Cortex of kidney (tissue), 1 donor: ENCODE measurements at places on chromosomes 5 and 9.

DNA sequence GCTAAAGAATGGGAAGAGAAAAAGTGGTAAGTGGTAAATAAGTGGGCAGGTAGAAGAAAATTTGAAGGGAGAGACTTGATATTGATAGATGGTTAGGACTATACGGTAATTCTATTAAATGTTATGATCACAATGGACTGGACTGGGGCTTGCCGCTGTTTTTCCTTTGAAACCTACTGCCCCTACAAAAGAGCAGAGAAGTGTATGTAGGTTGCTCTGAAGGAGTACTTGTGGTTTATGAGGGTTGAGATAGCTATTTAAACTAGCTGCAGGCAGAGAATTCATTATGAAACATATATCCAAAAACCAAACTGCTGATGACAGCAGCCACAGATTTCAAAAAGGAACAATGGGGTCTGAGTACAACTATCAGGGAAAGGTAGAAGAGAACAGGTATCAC, 16.8 kb upstream of the HK3 start:
- no peak for DNase-seq

- no peak for DNase-seq
These were observed 117.9 kb upstream of the LPCAT1 start for GRCh38 chr5:1641560-1642166.

GRCh38 chr9:14207352-14207995, 106.5 kb downstream of the NFIB start:
- DNase-seq = no peak

DNA sequence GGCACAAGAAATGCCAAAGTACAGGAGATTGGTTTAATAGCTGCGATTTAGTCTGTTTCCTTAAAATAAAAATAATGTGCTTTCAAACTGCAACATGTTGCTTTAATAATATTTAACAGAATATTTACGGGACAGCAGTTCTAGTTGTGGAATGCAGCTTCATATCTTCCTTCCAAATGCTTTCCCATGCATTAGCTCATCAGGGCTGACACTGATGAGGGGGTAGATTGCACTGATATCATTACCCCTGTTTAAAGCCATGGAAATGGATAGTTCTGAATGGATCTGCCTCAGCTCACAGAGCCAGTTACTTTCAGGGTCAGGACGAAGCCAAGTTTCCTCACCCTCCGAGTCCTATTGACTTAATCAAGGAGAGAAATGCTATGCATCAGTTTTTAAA, 93.2 kb upstream of the OSMR start:
- no peak for DNase-seq

DNA sequence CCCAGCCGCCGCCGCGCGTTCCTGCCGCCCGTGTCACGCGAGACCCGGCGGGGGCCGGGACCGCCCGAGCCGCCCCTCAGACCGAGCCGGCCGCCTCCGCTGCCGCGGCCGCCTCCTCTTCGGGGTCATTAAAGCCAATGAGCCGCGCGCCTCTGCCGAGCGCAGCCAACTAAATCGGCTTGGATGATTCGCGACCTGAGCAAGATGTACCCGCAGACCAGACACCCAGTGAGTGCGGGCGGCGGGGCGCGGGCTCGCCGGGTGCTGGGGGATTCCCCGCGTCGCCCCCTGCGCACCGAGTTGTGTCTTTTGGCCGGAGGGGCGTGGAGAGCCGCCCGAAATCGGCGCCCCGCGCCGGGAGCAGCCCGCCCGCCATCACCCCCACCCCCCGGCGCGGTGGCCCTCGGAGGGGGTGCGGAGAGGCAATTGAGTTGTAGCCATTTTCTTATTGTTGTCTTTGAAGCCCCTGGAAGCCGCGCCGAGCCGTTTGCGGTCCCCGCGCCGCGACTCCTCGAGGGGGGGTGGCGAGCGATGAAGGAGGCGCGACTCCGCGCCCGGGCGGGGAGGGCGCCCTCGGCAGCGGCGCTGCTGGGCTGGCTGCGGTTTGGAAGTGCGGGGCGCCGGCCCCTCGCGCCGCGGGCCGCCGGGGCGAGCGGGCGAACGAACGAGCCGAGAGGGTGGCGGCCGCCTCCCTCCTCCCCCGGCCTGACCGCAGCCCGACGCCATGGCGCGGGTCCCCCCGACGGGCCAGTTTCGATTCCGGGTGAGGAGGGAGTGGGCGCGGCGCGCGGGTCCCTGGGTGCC, 1.0 kb downstream of the TLE4 start:
- DNase-seq = no peak

DNA sequence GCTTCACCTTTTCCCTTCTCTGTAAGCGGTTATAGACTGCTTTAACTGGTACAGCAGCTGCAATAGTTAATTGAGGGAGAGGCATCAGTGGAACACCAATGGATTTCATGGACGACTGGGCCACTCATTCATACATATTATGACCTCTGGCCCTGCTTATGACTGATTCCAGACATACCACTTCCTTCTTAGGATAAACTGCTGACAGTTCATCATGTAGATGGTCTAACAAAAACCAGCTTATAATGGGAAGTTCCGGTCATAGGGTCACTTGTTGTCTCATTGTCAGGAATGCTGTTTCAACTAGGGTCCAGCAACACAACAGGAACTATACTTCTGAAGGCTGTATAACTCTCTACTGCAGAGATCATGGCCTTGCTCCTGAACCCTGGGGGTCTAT, 265.2 kb upstream of the RASA1 start:
- no peak for DNase-seq

DNA sequence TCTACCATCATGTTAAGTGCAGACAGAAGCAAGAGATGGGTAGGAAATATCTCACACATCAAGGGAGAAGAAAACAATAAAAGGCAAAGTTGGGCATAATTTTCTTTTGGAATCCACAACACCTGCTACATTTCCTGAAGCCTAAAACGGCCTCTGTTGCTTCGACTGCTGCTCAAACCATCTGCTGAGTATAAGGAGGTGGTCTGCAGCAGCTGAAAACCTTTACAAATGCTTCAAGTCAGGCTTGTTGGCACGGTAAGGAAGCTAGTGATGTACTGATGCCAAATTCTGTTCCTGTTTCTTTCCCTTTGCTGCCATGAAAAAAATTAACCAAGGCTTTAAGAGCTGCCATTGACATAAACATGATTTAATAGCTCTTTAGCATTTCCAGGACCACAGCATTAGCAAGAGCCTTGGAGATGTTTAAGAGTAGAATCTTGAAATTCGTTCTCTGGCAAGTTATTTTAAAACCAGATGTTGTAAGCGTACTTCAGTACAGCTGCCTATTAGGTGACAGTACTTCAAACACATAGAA, 75.6 kb downstream of the DMRTA1 start:
- DNase-seq = no peak

DNA sequence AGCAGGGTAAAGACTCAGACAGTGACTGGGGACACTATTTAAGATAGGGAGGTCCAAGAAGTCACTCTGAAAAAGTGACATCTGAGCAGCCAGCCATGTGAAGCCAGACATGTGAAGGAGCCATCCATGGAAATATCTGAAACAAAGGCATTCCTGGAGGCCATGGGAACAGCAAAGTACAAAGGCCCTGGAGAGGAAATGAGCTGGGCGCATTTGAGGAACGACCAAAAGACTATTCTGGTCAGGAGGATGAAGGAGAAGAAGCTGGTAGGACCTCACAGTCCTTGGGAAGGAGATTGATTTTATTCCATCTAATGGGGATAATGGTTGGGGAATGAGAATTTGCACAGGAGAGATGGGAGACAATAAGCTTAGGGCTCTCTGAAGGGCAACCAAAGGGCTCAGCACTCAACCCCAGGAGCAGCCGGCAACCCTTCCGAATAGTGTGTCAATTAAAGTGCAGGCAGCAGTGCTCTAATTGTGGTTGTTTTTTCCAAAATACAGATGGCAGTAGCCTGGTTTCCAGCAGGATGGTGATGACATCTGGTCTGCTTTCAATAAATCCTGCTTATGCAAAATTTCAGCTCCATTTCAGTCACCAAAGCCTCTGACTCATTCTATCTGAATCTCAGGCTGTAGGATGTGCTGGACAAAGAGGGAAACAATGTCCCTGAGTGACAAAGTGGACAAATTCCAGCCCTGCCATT, 26.7 kb downstream of the FOXI1 start:
- DNase-seq = no peak
